ENCODE measurements at places on chromosomes 12 and 14. TPM values are rescaled to one million over a fixed set of nuclear protein-coding genes. Genes with fewer than 3 reads are reported as not detected.

GRCh38 chr12:5589054-5589453 is 157.1 kb downstream of the NTF3 start:
- no peak for DNase-seq

The KLHL33 gene
- total RNA-seq: 2.1 TPM

The SETD3 gene
- 86.0 TPM for total RNA-seq

DNA sequence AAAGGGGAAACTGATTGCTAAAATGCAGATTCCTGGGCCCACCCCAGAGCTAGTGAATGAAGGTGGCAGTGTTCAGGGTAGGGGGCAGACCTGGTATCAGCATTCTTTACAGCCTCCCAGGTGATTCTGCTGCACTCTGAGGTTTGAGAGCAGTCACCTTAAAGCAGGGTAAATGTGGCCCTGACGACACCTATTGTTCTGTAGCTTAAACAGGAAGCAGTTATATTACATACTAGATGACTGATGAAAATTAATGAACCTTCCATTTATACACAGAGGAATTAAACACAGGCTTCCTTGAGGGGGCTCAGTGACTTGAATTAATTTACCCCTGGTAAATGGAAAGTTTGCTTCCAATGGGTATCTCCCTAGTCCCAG is 25.3 kb downstream of the NUAK1 start:
- DNase-seq: no peak

- DNase-seq: peak; percentile 82
Measured at GRCh38 chr14:34029921-34030334, 79.1 kb upstream of the EGLN3 start.

DNA sequence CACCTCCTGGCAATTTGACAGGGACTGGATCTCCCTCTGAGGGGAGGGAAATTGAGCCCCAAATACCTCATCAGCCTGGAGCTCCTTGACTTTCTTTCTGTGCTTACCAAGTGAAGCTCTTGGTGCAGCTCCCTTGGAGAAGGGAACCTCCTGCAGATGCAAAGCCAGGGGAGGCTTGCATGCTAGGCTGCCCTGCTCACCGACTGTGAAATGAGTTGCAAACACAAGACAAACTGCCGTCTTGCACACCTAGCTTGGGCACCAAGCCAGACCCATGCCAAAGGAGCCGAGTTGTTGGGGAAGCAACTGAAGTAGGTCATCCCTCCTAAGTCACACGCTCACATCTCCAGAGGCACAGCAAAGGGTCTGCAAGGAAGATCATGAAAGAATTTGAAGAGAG is 95.2 kb downstream of the GTF2A1 start:
- no peak for DNase-seq

- no peak for DNase-seq
Measured at GRCh38 chr12:64650762-64651161, 40.5 kb downstream of the RASSF3 start.

DNA sequence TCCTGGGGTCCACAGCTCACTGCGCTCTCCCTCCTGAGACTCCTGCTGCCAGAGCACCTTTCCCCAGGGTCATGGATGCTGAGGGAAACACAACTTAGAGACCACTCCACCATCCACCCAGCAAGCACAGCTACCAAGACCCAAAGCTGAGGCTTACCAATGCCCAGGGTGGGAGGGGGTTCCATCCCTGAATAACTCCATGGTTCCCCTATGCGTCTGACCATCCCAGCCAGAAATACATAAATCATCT is 36.3 kb downstream of the DAD1 start:
- no peak for DNase-seq

GRCh38 chr12:57604454-57604991 is at the start of gene DTX3:
TSS of gene DTX3 (plus strand) at chr12:57604824. CDS start at chr12:57606518, 1,694 bp downstream.
- DNase-seq: no peak

All from sciatic nerve (tissue), 2 donors.